ENCODE measurements at places on chromosomes 2 and 18.

- no peak for DNase-seq
These were observed 159.9 kb upstream of the SESTD1 start for GRCh38 chr2:179424571-179424970.

- no peak for DNase-seq
These were observed 337.0 kb downstream of the RAD51AP2 start for GRCh38 chr2:17181051-17181752.

DNA sequence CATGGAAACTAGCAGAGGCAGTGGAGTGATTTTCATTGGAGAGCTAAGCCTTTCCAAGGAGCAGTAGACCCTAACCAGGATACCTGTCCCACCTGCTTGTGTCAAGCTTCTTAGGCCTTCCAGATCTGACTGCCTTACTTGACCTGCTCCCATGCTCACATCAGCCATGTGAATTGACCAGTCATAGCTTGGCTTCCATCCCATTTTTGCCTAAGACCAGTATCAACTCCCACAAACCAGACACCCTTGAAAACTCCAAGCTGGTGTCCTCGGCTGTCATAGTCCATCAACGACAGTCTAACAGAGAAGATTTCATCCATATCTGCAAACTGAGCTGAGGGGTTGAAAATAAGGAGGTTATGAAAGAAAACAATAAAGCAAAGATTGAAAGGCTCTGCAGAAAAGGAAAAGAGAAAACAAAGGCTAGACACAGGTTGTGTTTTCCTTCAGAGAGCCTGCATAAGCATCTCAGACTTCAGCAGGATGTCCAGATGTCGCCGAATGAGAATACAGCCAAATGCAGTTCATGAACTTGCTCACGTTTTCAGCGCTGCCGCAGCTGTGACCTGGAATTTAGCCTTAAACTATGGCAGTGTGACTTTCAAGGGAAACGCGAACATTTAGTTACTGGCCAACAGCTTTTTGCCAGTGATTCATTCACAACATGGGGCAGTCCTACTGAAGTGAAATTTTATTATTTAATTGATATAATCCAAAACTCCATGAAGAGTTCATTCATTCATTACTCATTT, 868.1 kb upstream of the ID2 start:
- DNase-seq = no peak

- no peak for DNase-seq
These were observed 87.7 kb downstream of the BCL11A start for GRCh38 chr2:60465736-60466135.

DNA sequence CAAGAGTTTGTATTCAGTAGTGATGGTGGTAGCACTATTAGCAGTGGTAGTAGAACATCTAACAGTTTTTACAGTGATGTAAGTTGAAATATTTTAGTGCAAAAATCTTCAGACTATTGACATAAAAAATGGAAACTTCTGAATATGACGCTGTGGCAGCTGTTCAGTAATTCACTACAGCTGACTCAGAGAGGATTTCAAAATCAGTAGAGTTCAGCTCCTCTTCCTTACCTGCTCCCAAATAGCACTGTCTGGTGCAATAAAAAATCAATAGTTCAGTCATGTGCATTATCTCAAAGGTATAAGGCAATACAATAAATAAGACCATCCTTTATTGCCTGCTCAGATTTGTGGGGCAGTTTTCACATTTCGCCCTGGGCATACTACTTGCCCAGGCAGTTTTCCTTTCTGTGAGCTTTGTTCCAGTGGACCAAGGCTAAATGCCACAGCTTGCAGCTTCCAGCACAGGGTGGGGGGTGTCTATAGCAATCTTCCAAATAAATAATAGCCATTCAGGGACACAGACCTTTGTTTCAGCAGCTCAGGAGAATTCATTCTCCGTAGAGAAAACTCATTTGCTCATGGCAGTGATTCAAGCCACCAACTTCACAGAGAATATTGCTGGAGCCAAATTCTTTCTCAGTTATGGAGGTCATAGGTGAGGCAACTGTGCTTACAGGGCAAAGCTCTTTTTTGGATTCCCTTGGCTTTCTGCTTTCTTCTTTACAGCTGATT, 33.9 kb upstream of the GORASP2 start:
- DNase-seq = no peak

- no peak for DNase-seq
These were observed 298.2 kb upstream of the COL3A1 start for GRCh38 chr2:188676010-188676400.

- DNase-seq = no peak
These were observed 163.7 kb upstream of the NCK2 start for GRCh38 chr2:105580870-105581554.

- DNase-seq = no peak
These were observed 718.2 kb upstream of the SOX11 start for GRCh38 chr2:4973973-4974372.

- no peak for DNase-seq
These were observed 72.7 kb upstream of the LYPD6B start for GRCh38 chr2:148965623-148966437.

DNA sequence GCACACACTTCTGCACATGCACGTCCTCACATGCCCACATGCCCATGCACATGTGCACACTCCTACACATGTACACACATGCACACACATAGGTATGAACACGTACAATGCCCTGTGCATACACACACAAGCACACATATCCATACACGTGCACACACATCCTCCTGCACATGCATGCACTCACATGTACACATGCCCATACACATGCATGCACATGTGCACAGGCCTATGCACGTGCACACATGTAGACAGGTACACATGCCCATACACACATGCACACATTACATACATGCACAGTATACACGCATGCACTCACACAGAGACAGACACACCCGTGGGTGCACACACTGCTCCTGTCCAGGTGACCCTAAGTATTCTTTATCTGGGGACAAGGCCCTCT, 34.3 kb downstream of the GPC1 start:
- no peak for DNase-seq

DNA sequence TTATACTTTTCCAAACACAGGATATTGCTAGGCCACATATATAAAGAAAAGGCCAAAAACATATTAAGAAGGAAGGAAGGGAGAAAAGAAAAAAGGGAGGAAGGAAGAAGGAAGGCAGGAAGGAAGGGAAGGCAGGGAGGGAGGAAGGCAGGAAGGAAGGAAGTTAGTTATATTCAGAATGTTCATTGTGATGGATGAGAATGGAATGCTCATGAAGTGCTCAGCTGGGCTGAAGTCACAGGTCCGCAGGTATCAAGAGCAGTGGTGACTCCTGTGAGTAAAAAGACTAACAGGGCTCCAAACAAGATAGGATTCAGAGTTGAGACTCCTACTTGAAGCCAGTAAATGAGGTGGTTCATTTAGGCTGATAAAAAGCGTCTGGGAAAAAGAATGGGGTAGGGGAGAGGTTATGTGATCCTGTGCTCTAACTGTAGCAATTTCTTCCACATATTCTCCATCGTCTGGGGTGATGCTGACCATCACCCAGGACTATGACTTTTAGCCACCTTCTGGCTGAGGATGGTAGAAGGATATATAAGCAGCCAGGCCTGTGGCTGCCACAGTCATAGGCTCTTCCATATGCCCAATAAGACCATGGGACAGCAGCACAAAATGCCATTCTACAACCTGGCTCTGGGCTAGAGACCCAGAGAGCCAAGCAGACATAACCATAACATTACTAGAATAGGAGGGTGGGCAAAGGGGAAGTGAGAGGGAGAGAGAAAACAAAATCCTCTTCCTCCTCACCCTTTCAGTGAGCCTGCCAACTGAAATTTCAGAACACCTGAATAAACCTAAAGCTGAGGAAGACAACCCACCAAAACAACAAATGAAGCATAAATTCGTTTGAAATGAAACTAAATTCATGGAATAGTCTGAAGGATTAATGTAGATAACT, 173.2 kb downstream of the MYO3B start:
- DNase-seq = no peak

GRCh38 chr18:8605974-8606373, 3.3 kb upstream of the RAB12 start:
- no peak for DNase-seq

DNA sequence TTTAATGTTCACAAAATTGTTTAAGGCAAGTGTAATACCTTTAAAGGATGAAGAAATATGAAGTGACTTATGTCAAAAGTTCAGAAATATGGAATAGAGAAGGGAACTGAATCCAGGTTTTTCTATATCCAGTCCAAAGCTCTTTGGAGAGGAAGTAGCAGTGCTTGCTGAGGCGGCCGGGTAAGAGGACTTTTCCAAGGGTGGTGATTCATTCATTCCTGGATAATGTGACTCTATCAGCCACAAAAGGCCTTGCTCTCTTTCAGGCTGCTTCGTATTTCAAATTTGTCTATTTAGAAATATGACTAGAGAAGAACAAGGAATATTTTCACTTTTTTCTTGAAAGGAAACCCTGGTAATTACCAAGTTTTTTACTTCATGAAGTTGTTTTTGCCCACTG, 830.1 kb upstream of the ZEB2 start:
- DNase-seq = no peak
